ENCODE measurements at places on chromosomes 3 and 15.

DNA sequence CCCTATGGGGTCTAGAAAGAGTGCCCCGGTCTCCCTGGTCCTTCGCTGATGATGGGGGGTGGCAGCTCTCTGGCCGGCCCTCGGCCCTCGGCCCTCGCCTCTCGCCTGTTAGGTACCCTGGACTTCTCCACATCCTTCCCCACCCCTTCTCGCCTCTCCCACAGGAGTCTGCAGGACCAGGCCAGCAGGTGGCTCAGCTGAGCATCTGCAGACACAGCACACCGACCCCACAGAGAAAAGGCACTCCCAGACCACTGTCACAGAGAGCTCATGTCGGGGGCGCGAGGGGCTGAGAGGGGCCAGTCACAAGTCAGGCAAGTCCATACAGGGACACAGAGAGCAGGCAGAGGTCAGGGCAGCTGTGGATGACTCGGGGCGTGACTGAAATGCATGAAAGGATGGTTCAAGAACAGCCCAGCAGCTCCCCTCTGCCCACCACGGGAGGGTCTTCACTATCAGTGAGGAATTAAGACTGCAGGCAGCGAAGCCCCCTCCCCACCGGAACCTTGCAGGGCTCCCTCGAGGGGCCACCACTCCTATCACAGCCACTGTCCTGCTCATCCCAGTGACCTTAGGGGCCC is 181.7 kb upstream of the NSMCE3 start:
- no peak for DNase-seq

DNA sequence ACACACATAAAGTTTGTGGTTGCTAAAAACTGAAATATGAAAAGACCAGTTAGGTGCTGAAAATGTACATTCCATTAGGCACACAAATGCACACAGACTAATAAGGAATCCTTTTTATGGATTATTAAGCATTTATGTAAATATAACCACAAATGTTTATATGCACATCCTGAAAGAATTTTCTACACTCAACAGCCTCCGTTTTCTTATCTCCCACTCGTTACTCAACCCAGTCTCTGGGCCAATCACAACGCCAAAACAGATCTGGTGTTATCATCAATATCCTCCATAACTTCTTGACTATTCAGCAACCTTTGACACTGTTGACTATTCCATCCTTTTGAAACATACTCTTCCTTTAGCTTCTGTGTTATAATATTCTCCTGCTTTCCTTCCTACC is 136.4 kb downstream of the ATP8B4 start:
- DNase-seq, result no peak

GRCh38 chr3:23402728-23403492 is 199.8 kb downstream of the UBE2E2 start:
- DNase-seq, result no peak

- DNase-seq, result no peak
Observed at GRCh38 chr3:127210654-127210943, 17.7 kb downstream of the PRR23E start.

GRCh38 chr15:29074045-29074444 is 188.3 kb downstream of the APBA2 start:
- no peak for DNase-seq

DNA sequence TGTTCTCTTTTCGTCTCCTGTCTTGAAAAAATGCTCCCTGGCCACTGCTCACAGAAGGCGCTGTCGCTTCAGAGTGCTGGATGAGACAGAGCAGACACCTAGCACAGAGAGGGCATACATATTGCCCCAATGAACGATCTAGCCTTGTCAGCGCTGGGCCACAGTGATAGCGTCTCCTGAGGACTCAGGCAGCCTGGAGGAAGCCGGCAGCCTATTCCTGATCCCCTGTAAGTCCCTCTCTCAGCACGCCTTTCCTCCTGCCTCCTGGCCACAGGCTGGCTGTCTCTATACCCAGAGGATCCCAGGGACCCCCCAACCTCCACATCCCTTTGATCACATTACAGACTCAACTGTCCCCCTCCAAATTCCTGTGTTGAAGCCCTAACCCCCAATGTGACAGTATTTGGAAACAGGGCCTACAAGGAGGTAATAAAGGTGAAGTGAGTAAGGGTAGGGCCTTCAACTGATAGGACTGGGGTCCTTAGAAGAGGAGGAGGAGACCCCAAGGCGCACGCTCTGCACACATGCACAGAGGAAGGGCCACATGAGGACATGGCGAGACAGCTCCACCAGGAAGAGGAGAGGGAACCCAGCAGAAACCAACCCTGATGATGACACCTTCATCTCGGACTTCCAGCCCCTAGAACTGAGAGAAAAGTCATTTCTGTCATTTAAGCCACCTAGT is 7.5 kb downstream of the PLA2G4F start:
- no peak for DNase-seq

- no peak for DNase-seq
Observed at GRCh38 chr3:71903112-71903495, 118.2 kb upstream of the PROK2 start.

GRCh38 chr3:119550192-119550910 is 9.1 kb downstream of the CD80 start:
- no peak for DNase-seq

DNA sequence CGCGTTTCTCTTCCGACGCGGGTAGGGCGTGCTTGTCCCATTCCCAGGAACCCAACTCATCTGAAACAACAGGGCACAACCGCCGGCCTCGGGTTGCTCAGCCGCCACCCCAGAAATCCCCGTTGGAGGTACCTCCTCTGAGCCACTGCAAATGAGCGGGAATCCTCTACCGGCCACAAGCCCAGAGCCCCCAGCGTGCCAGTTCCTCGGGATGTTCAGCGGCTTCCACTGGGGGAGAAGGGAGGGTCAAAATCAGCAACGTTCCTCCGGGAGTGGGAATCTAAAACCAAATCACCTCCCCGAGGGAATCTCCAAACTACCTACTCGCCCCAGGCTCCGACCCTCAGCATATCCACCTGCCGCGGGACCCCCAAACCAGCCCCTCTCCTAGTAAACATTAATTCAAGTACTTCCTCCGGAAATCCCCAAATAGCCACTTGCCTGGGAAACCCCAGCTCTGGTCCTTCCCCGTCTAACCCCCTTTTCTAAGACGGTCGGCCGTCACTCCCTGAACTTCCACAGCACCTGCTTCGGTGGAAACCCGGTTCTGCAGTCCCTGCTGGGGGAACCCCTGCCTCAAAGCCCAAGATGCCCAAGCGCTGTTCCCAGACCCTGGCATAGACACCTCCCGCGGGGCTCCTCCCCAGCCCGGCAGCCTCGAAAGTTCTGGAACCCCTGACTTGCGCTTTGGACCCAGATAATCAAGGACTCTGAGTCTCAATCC is 887 bp downstream of the OXTR start:
- DNase-seq, result no peak

DNA sequence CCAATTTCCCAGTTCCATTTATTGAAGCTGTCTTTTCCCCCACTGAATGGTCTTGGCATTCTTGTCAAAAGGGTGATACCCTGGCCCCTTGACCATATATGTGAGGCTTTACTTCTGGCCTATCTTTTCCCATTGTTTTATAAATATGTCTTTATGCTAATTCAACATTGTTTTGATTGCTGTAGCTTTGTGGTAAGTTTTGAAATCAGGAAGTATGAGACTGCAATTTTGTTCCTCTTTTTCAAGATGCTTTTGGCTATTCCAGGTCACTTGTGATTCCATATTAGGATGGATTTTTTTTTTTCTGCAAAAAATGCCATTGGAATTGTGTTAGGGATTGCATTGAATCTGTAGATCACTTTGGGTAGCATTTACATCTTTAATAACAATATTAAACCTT is 141.2 kb upstream of the MANF start:
- DNase-seq, result no peak

- no peak for DNase-seq
Observed at GRCh38 chr3:126180477-126181397, at the start of gene ALDH1L1. Gene ALDH1L1, minus strand, starts transcription at chr3:126180586. Its CDS starts 19,607 bp downstream, at chr3:126160979.

GRCh38 chr3:18562364-18563154 is 137.4 kb upstream of the SATB1 start:
- DNase-seq, result no peak

DNA sequence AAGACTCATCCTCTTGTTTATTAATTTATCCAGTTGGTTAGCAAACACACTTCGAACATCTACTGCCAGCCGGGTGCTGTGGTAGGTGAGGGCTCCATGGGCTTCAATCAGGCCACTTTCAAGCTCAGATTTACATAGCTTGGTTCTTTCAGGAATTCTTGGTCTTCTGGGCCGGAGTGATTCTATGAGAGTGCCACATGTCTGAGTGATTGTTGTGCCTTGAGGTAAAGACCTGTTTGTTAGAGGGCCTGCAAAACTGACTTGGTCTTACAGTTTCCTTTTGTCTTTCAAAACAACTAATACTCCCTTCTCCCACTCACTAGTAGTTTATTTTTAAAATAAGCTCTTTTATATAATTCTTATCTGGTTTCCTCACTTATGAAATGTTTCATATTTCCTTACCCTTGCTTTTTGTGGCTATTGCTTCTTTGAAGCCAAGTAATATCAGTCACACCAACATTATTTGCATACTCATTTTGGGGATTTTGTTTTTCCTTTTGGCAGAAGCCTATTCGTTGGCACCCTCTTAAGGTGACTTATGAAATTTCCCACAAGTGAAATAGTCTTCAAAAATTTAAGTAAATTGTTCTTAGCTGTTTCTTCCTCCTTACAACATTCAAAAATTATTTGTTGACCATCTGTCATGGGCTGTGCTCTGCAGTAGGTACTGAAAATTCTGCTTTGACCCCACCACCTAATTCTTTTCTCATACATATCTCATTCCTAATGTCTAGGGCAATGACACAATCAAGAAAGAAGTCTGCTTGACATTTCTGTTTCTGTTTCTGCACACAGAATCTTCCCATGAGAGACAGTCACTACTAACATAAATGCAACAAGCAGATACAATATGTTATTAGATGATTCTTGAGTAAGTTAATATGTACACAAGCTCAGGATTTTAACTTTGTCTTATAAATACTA is 120.2 kb downstream of the LRRC28 start:
- DNase-seq, result no peak

GRCh38 chr3:134027631-134028030 is 2.1 kb downstream of the SLCO2A1 start:
- DNase-seq, result no peak

GRCh38 chr3:30282154-30282696 is 324.2 kb upstream of the TGFBR2 start:
- no peak for DNase-seq

GRCh38 chr3:154583086-154583634 is 153.2 kb upstream of the GPR149 start:
- no peak for DNase-seq

DNA sequence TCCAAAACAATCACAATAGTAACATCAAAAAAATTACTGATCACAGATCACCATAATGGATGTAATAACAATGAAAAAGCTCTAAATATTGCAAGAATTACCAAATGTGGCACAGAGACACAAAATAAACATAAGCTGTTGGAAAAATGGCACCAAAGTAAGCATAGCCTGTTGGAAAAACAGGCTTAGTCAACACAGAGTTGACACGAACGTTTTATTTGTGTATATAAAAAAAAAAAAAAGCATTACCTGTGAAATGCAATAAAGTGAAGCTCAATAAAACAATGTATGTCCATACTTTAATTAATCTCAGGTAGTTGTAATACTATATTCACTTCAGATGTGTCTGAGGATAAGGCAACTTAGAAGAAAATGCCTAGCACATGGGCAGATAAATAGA is 77.1 kb downstream of the NR1I2 start:
- no peak for DNase-seq

Measured in nucleus accumbens (tissue), 56 donors.